ENCODE measurements at places on chromosomes 3 and 15.

DNA sequence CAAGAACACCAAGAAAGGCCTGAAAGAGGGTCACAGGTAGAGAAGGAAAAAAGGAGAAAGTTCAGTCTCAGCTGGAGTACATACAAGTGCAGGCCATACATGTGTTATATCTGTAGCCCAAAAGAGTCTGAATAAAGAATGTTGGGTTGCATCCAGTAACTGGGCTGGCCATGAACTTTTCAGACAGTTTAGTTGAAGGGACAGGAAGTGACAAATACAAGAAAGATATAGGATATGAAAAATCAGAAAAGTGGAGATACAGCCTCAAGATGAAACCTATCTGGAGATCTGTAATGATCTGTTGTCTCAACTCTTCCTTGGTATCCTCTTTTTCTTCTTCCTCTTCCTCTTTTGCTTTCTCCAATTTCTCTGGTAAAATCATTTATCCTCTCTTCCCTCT lies 671.7 kb downstream of the MECOM start:
- no peak for DNase-seq

DNA sequence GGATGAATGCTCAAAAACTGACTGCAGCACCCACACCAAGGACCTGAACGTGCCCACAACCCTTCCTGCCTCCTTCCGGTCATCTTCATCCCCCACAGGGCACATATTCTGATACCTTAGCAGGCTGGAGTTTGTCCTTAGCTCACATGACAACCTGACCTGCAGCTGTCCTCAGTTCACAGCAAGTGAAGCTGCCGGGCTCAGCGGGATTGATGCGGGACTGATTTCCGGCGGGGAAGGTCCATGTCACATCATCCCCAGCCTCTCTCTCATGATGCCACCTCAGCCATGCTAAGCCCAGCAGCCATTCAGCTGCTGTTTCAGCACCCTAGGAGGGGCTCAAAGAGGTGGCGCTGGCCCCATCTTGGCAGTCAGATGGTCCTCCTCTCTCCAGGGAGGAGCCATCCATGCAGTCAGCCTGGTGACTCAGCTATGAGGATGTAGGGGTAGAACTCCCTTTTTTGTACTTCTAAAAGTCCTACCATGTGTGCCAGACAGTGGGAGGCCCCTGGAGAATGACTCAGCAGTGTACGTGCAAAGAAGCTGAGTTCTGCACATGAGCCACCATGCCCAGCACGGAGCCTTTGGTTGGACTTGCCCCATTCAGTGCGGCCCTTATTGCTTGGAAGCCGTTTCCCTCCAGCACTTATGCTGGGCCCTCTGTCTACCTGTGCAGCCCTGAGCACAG lies 9.5 kb downstream of the CA12 start:
- DNase-seq: no peak

- DNase-seq: no peak
Observed at GRCh38 chr3:59456852-59457485, 407.1 kb upstream of the CFAP20DC start.

GRCh38 chr3:134302674-134303073 lies 52.0 kb upstream of the RYK start:
- DNase-seq: no peak

DNA sequence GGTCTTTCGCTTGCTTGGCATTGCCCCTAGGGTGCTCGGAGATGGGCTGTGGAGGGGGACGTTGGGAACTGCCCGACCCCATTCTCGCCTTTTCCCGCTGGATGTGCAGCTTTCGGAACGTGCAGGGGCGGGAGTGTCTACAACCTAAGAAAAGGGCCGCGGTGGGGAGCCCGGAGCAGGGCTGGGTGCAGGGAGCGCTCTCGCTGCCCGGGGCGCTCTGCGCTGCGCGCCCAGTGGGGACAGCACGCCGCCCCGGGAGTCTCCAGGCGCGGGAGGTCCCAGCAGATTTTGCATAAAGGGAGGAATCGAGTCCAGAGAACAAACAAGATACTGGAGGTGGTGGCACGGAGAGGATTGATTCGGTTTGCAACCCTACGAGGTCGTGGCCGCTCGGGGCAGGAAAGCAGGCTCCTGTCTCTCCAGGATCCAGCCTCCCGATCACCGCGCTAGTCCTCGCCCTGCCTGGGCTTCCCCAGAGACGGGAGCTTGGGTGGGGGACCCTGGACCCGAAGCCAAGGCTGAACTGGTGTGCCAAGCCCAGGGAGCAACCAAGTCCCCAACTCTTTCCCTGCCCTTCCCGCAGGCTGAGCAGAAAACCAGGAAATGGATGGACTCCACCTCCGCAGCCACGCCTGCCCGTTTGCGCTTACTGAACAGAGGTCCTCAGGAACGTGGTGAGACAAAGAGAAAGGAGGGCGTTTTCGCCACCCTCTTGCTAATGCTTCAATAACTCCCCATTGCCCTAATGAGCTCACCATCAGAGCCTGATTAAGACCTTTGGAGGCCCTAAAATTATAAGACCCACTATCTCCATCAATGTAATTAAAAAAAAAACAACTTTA lies 59.7 kb downstream of the NOX5 start:
- peak; percentile 80 for DNase-seq

- DNase-seq: no peak
Observed at GRCh38 chr15:84681831-84682230, 23.8 kb upstream of the NMB start.

GRCh38 chr3:114034211-114034610 lies 22.1 kb downstream of the CCDC191 start:
- no peak for DNase-seq

- no peak for DNase-seq
Observed at GRCh38 chr3:193297421-193297820, 56.4 kb downstream of the PLAAT1 start.

- DNase-seq: no peak
Observed at GRCh38 chr15:101306341-101307047, 11.4 kb upstream of the SNRPA1 start.

DNA sequence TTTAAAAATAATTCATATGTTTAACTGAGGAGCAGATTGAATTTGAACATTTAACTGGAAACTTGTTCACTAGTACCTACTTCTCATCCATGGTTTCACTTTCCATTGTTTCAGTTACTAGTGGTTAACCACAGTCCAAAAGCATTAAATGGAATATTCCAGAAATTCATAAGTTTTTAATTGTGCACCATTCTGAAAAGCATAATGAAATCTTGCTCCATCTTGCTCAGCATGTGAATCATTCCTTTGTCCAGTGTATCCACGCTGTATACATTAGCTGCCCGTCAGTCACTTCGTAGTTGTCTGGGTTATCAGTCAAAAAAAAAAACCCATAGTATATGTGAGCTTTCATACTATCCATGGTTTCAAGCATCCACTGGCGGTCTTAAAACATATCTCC lies 217.6 kb downstream of the TPRG1 start:
- DNase-seq: no peak

- DNase-seq: no peak
Observed at GRCh38 chr3:147620906-147621305, 211.7 kb downstream of the ZIC1 start.

DNA sequence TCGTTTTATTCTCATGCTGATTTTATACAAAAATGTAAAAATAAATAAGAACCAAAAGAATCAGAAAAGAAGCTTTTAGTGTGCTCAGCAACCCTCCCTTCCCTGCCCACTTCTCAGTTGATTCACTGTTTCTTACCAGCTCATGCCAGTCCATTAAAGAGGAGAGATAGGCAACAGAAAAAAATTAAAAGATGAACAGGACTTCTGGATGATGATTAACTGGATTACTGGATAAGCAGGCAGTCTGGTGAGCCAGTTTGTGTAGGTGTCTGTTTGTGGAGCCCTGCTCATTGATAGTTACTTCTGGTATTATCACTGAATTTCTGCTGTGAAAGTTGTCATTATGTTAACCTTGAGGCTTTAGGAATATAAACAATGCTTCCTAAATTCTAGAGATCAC lies 15.1 kb upstream of the GPR171 start:
- no peak for DNase-seq

DNA sequence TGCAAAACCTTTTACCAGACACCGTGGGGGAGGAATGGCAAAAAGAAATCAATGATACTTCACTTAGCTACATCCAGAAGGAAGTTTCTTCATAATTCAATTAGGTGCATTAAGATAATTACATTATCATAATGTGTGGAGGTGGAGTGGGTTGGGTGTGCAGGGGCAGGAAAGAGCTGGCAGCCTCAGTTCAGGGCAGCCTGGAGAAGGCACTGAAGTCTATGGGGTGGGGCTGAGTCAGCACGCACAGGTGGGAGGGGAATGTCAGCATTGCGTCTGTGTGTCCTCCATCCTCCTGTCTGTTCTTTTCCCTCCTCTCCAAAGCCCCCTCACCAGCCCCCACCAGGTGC lies 278.8 kb downstream of the GABRG3 start:
- no peak for DNase-seq
